ENCODE measurements at places on chromosomes 12 and 14. TPM values are rescaled to one million over a fixed set of nuclear protein-coding genes. Genes with fewer than 3 reads are reported as not detected.

Gene MMP14
- total RNA-seq = 0.84 TPM

Gene PRPH
- total RNA-seq = 1.6 TPM

Gene NID2
- total RNA-seq = 16.7 TPM

Gene PTGR2
- total RNA-seq = 10.3 TPM

Gene NUAK1
- 12.0 TPM for total RNA-seq

Gene AEBP2
- 23.8 TPM for total RNA-seq

Gene KLRB1
- total RNA-seq = not detected

Gene INF2
- total RNA-seq = 124 TPM

Gene ZDHHC22
- 0.37 TPM for total RNA-seq

Gene SIX6
- not detected for total RNA-seq

Gene SMIM41
- not detected for total RNA-seq

Gene FGF6
- total RNA-seq = not detected

Gene ACSS3
- not detected for total RNA-seq

Gene KRT78
- total RNA-seq = not detected

Gene KRT71
- total RNA-seq = not detected

Gene RARG
- 26.6 TPM for total RNA-seq

Gene NANOG
- total RNA-seq = not detected

Gene SLC10A1
- not detected for total RNA-seq

Gene SYNE3
- 0.26 TPM for total RNA-seq

Gene SYCP3
- total RNA-seq = not detected

Gene KERA
- not detected for total RNA-seq

Gene PPP1R1A
- total RNA-seq = 0.21 TPM

Gene FGF23
- total RNA-seq = not detected

Gene INSM2
- 0.02 TPM for total RNA-seq

Gene STYK1
- total RNA-seq = 0.23 TPM

Gene ST8SIA1
- 0.06 TPM for total RNA-seq

Gene KRT4
- total RNA-seq = 2.3 TPM

Gene RIPK3
- total RNA-seq = not detected

Gene CLSTN3
- total RNA-seq = 14.3 TPM

Gene PTPN21
- 8.9 TPM for total RNA-seq

Gene KRT8
- total RNA-seq = 3,286 TPM

Gene PPFIA2
- total RNA-seq = not detected

Gene BATF
- not detected for total RNA-seq

Gene OTUB2
- total RNA-seq = 4.8 TPM

Gene KRT85
- total RNA-seq = not detected
